ENCODE measurements at places on chromosomes 12 and 14.

GRCh38 chr12:3032770-3033538 lies 44.2 kb upstream of the TSPAN9 start:
- DNase-seq: no peak

DNA sequence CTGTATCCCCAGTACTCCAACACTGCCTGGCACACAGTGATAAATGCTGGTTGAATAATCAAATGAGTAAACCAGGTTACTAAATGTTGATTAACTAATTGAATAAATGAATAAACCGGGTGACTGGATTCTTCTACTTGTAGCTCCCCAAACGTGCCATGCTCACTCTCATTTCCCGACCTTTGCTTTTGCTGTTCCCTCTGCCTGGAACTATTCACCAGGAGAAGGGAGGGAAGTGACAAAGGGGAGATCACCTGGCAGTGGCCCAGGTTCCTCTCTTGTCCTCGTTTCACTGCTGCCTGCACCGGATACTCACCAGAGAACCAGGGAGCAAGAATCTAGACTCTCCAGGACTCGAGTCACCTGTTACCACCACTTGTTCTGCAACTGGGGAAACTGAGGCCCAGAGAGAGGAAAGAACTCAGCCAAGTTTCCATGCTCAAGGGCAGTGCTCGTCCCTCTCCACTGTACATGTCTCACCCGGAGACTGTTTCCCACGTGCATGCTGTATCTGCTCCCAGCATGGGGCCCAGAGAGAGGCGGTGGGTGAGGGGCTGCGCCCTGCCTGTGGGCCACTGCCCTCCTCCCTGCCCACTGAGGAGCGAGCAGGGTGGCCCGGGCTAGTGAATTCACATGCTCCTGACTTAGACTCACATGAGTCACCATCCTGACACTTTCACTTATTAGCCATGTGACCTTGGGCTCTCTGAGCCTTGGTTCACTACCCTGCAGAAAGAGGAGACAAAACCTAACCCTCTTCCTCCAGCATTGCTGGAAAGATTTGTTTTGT lies 17.7 kb upstream of the POP5 start:
- DNase-seq: no peak

GRCh38 chr12:75892731-75893408 lies 138.7 kb downstream of the PHLDA1 start:
- no peak for DNase-seq

GRCh38 chr12:115166698-115167315 lies 482.8 kb upstream of the TBX3 start:
- no peak for DNase-seq

DNA sequence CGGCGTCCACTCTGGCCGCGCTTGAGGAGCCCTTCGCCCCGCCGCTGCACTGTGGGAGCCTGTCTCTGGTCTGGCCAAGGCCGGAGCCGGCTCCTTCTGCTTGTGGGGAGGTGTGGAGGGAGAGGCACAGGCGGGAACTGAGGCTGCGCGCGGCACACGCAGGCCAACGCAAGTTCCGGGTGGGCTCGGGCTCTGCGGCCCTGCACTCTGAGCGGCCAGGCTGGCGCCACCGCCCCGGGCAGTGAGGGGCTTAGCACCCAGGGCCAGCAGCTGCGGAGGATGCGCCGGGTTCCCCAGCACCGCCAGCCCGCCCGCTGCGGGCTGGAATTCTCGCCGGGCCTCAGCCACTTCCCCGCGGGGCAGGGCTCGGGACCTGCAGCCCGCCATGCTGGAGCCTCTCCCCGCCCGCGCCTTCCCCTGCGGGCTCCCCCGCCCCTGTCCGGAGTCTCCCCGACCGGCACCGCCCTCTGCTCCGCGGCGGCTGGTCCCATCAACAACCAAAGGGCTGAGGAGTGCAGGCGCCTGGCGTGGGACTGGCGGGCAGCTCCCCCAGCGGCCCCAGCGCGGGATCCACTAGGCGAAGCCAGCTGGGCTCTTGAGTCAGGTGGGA lies 921.2 kb upstream of the FOXG1 start:
- DNase-seq: no peak

DNA sequence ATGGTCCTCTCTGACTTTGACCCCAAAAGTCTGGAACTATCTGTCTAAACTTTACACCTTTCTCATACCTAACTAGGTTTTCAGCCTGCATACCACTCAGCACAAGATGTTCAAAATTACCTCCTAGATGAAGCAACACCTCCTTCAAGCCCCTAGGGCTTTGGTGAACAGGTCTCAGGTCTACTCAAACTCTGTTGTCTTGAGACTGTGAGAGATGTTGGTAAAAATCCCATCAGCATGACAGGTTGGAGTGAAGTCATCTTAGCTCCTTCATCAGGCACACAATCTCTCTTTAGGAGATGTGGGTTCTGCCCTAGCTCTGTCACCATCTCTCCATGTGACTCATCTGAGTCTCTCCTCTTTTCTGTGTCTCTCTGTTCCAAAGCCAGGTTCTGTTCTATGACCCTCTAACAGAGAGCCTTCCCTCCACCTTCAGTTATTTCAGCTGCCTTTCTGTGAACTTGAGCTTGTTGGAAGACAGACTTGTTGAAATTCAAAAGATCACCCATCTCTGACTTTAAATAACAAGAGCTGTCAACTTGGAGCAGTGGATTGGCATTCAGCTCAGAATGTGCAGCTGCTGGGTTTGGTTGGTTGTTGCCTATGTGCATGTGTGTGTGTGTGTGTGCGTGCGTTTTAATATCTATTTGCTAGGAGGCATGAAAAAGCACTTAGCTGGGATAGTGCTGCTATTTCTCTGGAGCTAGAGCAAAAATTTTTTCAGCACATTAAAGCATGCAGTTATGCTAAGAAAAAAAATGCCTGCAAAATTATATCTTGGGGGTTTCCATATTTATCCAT lies 130.7 kb downstream of the CRACR2A start:
- DNase-seq: no peak

DNA sequence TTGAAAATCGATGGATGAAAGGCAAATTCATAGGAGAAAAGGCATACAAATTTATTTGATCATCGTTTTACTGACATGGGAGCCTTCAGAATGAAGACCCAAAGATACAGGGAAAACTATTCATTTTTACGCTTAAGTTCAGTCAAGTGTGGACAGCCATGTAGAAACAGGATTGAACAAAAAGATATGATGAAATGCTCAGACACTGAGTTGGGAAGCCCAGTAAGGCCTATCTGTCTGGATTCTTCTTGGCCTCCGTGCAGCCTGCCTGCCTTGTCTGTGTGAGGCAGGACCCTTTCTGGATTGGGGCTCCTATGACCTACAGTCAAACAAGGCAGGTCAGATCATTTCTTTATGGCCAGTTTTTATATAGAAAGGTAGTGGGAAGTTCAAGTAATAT lies 203.8 kb upstream of the MYL2 start:
- no peak for DNase-seq

GRCh38 chr12:21860534-21860933 lies 80.7 kb downstream of the ABCC9 start:
- no peak for DNase-seq

DNA sequence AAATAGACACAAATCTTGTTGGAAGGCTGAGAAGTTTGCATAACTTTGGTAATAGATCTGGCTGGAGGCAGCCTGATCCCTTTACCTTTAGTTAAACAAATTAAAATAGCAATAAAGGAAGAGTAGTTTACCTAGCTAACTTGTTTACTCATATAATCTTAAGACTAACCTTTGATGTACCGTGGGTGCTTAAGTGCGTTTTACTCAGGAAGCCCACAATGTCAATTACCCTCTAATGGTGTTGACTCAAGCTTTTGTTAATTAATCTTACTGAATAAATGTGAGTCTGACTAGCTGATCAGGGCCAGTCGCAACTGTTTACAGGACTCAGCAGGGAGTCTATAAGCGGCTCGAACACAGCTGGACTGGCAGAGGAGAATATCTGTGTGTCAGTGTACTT lies 51.5 kb downstream of the FAR2 start:
- no peak for DNase-seq

- no peak for DNase-seq
Observed at GRCh38 chr12:19810213-19810612, 370.9 kb downstream of the AEBP2 start.

DNA sequence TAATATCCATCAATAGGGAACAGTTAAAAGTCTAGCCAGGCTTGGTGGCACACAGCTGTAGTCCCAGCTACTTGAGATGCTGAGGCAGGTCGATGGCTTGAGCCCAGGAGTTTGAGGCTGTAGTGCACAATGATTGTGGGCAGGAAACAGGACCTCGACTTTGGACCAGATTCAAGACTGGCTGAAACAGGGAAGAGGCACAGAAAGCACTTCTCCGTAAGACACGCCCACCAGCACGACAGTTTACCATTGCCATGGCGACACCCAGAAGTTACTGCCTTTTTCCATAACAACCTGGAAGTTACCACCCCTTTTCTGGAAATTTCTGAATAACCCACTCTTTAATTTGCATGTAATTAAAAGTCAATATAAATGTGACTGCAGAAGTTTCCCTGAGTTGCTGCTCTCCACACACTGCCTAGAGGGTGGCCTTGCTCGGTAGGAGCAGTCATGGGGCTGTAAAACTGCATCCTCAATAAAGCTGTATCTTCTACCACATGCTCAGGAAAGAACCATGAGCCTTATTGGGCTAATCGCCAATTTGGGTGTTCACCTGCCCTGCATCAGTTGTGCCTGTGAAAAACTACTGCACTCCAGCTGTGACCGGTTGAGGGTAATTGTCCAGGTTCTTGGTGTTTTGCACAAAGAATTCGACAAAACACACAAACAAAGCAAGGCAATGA lies 4.6 kb upstream of the LRRC23 start:
- DNase-seq: no peak

- DNase-seq: no peak
Observed at GRCh38 chr14:61221906-61222305, 59.2 kb downstream of the TMEM30B start.

- DNase-seq: peak; percentile 58
Observed at GRCh38 chr12:130818635-130819576, 20.1 kb downstream of the STX2 start.

DNA sequence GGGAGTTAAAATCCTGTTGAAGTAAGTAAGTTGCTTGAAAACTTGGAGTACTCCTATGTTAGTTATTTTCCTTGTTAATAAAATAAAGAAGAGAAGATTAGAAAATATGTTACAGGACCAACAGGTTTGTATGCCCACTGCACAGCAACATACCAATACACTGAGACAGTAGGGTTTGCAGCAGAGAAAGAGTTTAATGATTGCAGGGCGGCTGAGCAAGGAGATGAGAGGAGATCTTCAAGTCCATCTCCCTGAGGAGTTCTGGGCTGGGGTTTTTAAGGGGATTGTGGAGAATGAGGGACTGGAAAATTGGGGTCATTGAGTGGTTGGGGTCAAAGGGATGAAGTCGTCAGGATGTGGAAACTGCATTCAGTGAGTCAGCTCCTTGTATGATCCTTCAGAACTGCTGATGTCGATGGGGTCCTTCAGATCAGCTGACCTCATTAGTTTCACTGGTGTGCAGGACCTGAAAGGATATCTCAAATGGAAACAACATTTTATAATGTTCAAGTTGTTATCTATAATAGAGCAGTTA lies 4.3 kb upstream of the HSD17B6 start:
- no peak for DNase-seq

DNA sequence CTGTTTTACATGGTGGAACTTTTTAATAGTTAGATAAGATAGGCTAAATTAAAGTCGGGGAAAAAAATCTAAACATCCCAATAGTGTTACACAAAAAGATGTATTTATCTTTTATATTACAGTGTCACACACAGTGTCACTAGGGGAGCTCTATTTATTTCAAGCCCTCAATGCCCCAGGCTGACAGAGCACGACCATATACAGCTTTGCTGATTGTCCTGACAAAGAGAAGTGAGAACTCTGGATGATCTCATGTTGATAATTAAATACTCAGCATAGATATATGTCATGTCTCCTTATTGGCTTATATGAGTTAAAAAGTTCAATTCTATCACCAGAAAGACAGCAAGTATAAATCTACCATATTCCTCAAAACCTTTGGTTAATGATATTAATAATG lies 594.3 kb downstream of the LRFN5 start:
- DNase-seq: no peak
